ENCODE measurements at places on chromosomes 3 and 15.
A peak's percentile ranks its signal among the peaks of the same experiment; 100 is the strongest.

DNA sequence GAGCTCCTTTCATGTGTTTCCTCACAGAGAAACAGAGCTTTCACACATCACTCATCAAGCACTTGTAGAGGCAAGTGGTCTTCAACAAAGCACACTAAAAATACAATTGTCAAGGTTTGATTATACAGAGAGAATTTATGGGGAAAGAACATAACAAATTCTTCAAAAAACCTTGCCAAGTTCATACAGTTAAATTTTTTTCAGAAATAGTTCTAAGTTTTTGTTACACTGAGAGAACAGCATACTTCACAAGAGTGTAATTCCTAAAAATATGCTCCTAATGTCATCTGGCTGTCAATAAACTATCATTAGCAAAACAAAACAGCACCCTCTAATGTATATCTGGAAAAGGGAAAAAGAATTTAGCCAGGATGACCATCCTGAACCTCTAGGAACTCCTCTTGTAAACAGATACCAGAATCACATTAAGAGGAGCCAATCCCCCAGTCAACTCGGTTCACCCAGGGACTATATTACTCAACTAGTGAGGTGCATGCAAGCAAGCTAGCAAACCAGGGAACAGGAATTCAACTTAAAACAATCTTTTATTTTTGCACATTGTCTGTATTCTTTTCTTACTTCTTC is 63.3 kb downstream of the RAD18 start:
- no peak for DNase-seq

DNA sequence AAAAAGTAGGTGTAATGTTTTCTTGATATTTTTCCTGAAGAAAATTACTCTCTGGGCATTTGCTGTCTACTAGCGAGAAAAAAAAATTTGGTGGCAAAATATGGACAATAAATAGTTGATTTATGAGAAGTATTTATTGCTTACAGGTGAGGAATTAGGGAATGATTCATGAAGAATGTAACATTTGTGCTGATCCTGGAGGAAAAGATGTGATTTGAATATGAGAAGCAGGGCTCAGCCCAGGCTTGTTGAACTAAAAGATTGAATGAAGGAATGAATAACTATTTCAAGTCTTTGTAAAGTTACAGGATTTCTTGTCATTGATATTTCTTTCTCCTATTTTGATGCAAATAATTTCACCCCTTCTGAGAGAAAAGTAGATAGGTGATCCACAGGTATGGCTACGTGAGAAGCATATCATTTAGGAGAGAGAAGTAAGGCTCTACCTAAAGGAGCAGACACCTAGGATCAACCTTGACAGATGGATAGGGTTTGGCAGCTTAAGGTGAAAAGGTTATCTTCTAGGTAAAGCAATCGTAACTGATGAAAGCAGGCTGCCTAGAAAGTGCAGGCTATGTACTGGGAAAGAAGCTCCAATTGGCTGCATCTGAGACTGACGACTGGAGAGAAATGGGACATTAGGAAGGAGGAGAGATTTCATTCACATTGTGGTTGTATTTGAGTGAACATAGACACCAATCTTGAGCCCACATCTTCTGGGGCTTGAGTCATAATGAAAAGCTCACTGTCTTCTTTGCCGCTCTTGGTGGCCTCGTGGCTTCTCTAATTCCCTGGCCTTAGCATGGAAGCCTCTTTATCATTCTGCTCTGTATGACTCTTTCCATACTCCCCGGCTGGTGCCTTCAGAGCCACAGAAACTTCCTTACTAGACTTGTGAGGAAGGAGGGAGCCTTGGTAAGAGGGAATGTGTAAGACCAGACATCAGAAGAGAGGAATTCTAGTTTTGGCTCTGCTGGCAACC is 106.5 kb downstream of the P3H2 start:
- DNase-seq, result no peak

GRCh38 chr3:176951144-176951543 is 246.1 kb downstream of the TBL1XR1 start:
- no peak for DNase-seq

DNA sequence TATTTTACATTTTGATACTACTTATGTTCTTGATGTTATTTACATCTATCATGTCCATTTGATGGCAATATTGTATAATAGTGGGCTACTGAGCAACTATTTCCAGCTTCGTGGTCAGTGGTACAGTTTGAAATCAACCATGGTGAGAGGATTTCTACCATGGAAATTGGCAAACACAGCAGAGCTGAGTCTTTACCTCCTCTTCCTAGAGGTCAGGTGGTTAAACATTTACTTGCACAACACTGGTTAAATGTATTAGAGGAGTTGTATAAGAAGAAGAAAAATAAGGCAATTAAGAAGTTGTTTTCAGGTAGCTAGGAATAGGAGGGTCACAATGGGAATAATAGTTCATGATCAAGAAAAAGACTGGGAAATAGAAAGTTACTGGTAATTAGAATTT is 7.2 kb upstream of the PPM1L start:
- DNase-seq, result no peak

- no peak for DNase-seq
These were observed 11.2 kb downstream of the EBLN2 start for GRCh38 chr3:73072634-73073033.

GRCh38 chr3:89699771-89700170 is 592.4 kb downstream of the EPHA3 start:
- no peak for DNase-seq

- DNase-seq, result no peak
These were observed 508 bp upstream of the ECT2 start for GRCh38 chr3:172750069-172750367.

GRCh38 chr3:133792171-133792763 is 13.3 kb upstream of the SRPRB start:
- no peak for DNase-seq

DNA sequence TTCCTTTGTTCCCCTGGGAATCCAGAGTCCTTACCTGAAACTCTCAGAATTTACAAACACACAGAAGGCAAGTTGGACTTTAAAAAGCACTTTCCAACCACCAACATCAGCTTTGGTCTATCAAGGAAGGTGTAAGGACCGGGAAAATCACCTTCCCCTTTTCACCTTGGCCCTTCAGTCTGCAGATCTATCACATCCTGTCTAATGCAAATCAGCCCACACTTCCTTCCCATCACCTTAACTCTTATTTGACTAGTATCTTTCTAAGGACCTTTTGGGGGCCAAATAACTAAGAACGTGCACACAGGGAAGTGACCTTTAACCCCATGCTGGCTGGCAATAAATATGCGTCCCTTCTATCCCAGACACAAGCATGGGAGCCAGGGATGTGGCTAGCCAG is 320.6 kb downstream of the ARRDC4 start:
- DNase-seq, result no peak

GRCh38 chr3:94076055-94076454 is 13.2 kb downstream of the NSUN3 start:
- no peak for DNase-seq

- no peak for DNase-seq
These were observed 22.0 kb downstream of the NEO1 start for GRCh38 chr15:73074241-73074640.

DNA sequence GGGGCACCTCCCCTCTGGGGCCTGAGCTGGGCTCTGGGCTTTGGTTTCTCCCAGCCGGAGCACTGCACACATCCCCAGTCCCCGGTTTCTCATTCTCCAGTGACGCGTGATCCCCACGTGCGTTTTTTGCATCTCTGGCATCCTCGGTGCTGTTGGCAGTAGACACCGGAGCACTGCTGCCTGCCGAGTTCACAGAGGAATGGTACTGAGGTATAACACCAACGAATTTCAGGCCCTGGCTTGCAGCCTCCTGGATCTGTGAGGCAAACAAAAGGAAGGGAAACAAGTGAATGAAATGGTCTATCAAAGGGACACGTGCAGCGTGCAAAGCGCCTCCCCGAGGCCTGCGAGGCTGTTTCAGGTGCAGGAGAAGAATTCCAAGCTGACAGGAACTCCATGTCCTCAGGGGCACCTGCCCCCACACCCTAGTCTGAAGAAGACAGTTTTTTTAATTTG is 112.9 kb downstream of the OXNAD1 start:
- DNase-seq, result peak; percentile 42

DNA sequence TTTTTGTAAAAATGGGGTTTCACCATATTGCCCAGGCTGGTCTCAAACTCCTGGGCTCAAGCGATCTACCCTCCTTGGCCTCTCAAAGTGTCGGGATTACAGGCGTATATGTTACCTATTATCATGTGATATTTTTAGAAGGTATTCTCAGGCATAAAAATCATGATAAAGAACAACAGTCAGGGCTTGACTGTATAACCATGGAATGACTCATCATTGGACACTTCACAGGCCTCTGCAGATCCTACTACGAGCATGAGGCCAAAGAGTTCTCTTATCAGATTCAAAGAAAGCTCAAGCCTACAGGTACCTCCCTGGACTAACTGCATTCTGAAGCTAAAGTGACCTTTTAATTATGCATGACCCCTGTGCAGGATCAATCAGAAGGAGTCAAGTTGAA is 91.7 kb upstream of the PRICKLE2 start:
- no peak for DNase-seq

- DNase-seq, result no peak
These were observed 28.0 kb downstream of the ARHGAP31 start for GRCh38 chr3:119322021-119322834.

- no peak for DNase-seq
These were observed 37.7 kb upstream of the SLC4A7 start for GRCh38 chr3:27521872-27522265.

DNA sequence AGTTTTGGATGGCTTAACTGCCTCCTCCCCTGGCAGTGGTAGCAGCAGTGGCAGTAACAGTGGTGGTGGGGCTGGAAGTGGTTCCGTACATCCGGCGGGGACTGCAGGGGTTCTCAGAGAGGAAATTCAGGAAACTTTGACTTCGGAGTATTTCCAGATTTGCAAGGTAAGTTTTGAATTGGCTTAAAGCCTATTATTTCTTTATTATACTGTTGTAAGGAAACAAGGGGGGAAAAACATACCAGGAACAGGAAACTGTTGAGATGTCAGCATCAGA is 1.5 kb downstream of the STXBP5L start:
- no peak for DNase-seq

DNA sequence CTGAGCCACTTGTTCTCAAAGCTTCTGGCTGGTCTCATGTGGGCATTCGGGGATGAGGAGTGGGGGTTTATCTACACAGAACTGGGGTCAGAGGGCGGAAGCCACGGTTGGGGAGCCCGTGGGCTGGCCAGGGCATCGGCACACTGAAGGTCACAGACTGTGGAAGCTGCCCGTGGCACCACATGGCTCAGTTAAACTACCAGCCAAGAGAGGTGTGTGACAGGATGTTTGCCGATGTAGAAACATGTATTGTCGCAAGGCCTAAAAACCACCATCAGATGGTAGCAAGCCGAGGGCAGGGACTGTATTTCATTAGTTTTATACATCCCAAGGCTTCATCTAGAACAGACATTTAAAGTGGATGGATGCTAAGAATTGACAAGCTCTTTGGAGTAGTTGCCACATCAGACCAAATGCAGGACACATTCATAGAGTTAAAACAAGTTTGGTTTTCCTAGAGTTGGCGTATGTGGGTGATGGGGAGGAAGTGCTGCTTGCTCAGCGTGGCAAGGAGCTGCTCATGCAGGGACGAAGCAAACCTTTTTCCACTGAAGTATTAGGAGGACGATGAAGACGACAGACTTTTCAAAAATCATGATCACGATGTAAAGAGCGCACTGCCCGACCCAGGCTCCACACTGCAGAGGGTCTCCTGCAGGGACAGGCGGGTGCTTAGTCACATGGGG is 9.6 kb upstream of the MUSTN1 start:
- no peak for DNase-seq

DNA sequence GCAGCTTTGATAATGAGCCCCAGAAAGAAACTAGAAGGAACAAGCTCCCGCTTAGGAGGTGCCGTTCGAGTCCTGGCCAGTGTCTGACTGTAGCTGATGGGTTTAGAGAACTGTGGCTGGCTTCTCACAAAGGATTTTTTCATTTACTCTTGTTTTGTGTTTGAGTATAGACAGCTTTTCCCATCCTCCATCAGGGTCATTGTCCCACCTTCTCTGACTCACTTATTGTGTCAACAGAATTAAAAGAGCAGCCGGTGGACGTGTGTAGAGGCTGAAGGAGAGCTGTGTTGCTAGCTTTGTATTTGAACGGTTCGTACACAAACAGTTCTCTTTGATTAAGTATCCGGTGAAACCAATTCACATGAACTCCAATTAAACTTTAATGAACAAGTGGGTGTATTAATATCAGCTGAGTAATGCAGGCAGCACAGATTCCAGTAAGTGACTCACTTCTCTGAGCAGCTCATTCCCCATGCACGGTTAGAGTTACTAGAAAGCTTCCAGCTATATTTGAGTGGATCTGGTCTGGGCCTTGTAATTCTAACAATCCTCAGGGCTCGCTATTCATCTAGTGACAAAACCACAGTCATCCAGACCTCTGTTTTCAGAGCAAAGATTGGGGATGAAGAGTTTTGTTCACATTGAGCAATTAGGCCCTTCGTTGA is 141.0 kb downstream of the LPP start:
- no peak for DNase-seq

GRCh38 chr15:92677999-92678398 is 22.4 kb upstream of the FAM174B start:
- no peak for DNase-seq

DNA sequence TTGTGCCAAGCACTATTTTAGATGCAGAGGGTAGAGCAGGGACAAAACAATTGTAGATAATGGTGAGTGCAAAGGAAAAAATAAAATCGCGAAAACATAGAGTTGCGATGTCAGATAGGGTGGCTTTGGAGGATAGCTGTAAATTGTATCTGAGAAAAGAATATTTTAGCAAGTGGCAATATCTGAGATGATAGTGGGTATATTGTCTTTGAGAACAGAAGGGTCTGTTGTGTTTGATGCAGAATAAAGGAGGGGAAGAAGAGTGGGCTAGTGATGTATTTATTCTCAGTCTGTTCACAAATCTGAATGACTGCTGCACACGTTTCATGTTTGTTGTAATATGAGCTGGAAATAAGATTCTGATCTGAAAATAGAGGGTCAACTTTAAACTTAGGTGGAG is 396.8 kb downstream of the CADM2 start:
- DNase-seq, result no peak

- DNase-seq, result no peak
These were observed 279.7 kb downstream of the XXYLT1 start for GRCh38 chr3:194991338-194991654.

DNA sequence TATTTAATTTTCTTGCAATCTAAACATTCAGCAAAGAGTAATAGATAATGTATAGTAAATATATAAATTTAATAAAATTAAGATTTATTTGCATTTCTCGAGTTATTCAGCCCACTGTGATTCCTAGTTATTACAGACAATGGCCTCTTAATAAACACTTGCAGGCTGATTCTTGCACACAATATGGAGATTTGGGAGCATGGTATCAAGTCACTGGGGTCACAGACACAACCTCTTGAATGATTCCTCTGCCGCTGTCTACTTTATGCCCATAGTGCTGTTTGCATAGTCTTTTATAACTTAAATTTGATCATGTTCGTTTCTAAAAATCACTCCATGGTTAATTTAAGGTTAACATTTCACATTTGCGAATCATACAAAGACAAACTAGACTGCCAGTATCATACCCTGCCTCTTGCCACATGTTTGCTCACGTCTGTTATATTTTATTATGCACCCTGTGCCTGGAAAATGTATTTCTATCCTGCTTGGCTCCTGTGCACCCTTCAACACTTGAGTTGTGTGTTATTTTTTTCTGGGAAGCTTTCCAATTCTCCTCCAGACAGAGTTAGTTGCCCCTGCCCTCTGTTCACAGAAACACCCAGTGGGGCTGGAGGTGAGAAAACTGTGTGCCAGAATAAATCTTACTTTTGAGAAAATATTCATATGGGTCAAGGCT is 206.3 kb upstream of the ROBO1 start:
- DNase-seq, result no peak

- DNase-seq, result no peak
These were observed 128.4 kb downstream of the IGF1R start for GRCh38 chr15:98776607-98777281.

GRCh38 chr3:191566469-191566868 is 105.5 kb downstream of the PYDC2 start:
- no peak for DNase-seq
